ENCODE measurements at places on chromosomes 3 and 15. TPM values are rescaled to one million over a fixed set of nuclear protein-coding genes. Genes with fewer than 3 reads are reported as not detected.

Gene ADAMTS17
- 1.1 TPM for total RNA-seq

GRCh38 chr3:45858809-45859543 is 17.1 kb upstream of the LZTFL1 start:
- H3K4me3 ChIP-seq: no peak overlapping the region
- H3K27ac ChIP-seq: no peak overlapping the region
- no peak for DNase-seq
- peaks cover 61% of the 10 kb centered on the region for H3K27me3 ChIP-seq
- H3K36me3 ChIP-seq: peaks cover 6% of the 10 kb centered on the region

DNA sequence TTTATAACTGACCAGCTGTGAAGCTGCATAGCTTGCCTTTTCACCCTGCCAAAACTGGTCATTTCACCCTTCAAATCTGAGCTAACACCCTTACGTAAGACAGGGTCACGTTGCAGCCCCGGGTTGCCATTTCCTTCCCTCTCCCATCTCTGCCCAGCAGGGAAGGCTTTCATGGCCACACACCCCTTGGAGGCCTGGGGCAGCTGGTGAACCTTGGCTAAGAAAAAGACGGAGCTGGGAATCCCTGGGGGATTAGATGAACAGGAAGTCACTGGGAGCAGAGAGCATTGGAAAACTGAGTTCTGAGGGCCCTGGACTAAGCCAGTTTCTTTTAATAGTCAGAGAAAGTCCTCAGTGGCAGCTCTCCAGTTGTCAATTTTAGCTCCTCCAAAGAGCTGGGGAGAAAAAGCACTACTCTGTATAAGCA is 67.8 kb downstream of the TTC23 start:
- no peak for DNase-seq
- H3K27me3 ChIP-seq: no peaks in the 10 kb centered on the region
- no peaks in the 10 kb centered on the region for H3K36me3 ChIP-seq
- no peak overlapping the region for H3K4me3 ChIP-seq

- no peak overlapping the region for H3K4me3 ChIP-seq
- peaks cover 2% of the 10 kb centered on the region for H3K36me3 ChIP-seq
- H3K4me1 ChIP-seq: peaks cover 44% of the 10 kb centered on the region
- no peak for DNase-seq
- no peak overlapping the region for H3K27ac ChIP-seq
These were observed 374.9 kb downstream of the MCTP2 start for GRCh38 chr15:94606286-94606685.

Gene SCN11A
- not detected for total RNA-seq

DNA sequence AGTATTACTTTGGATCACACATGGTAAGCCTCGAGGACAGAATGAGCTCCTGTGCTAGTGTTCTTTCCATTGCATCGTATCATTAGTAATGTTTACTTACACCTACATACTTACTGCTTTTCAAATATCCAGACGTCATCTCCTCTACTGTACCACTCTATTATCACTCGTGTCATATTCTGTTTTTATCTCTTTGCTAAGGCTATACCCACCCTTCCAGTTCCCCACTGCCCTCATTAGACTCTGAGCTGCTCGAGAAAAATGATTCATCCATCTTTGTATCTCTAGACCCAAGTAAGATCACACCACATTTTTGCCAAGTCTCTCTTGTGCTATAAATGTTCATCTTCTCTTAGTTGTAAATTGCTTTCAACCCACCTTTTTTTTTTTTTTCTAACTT is 245.7 kb downstream of the TIGIT start:
- no peak for DNase-seq
- no peaks in the 10 kb centered on the region for H3K36me3 ChIP-seq
- H3K27me3 ChIP-seq: no peaks in the 10 kb centered on the region

GRCh38 chr3:80807577-80807976 is 953.9 kb downstream of the GBE1 start:
- no peaks in the 10 kb centered on the region for H3K27me3 ChIP-seq
- H3K36me3 ChIP-seq: no peaks in the 10 kb centered on the region
- no peak overlapping the region for H3K4me3 ChIP-seq
- DNase-seq: no peak
- no peaks in the 10 kb centered on the region for H3K4me1 ChIP-seq

Gene DUOXA1
- not detected for total RNA-seq

Gene RNF123
- total RNA-seq: 42.0 TPM

Gene GOLGA6A
- not detected for total RNA-seq

Gene SI
- total RNA-seq: not detected

Gene CELF6
- 0.21 TPM for total RNA-seq

Gene CCDC13
- total RNA-seq: 0.16 TPM

- H3K4me1 ChIP-seq: peaks cover 23% of the 10 kb centered on the region
- H3K27ac ChIP-seq: no peak overlapping the region
- H3K4me3 ChIP-seq: no peak overlapping the region
- peaks cover 1% of the 10 kb centered on the region for H3K36me3 ChIP-seq
- H3K27me3 ChIP-seq: no peaks in the 10 kb centered on the region
- DNase-seq: no peak
These were observed 71.6 kb downstream of the FEM1B start for GRCh38 chr15:68349151-68349550.

Gene PARP9
- 45.7 TPM for total RNA-seq

Gene TMEM45A
- 0.26 TPM for total RNA-seq

GRCh38 chr3:124837065-124837464 is 50.1 kb downstream of the ITGB5 start:
- H3K27ac ChIP-seq: no peak overlapping the region
- H3K27me3 ChIP-seq: peaks cover 48% of the 10 kb centered on the region
- no peak for DNase-seq
- H3K36me3 ChIP-seq: no peaks in the 10 kb centered on the region
- peaks cover 9% of the 10 kb centered on the region for H3K4me1 ChIP-seq

DNA sequence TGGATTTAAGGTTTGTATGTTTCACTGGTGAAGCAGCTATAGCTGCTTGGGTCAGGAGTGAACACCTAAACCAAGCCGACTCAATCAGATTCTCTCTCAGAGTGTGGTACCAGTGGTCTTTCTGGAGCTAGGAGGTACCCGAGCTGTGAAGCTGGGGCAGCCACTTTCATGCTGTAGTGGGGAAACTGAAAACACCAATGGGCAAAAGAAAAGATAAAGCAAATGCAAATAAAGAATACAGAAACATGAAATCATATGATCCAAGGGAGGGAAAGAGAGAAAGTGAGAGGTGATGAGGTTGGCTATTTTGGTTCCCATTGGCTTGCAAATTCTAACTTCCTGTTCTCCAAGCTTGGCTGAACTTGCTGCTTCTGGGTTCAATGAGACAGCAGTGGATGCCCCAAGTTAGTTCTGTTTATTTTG is 212.3 kb upstream of the CFAP20DC start:
- DNase-seq: no peak
- peaks cover 2% of the 10 kb centered on the region for H3K36me3 ChIP-seq
- H3K27ac ChIP-seq: no peak overlapping the region
- H3K4me1 ChIP-seq: peaks cover 2% of the 10 kb centered on the region

DNA sequence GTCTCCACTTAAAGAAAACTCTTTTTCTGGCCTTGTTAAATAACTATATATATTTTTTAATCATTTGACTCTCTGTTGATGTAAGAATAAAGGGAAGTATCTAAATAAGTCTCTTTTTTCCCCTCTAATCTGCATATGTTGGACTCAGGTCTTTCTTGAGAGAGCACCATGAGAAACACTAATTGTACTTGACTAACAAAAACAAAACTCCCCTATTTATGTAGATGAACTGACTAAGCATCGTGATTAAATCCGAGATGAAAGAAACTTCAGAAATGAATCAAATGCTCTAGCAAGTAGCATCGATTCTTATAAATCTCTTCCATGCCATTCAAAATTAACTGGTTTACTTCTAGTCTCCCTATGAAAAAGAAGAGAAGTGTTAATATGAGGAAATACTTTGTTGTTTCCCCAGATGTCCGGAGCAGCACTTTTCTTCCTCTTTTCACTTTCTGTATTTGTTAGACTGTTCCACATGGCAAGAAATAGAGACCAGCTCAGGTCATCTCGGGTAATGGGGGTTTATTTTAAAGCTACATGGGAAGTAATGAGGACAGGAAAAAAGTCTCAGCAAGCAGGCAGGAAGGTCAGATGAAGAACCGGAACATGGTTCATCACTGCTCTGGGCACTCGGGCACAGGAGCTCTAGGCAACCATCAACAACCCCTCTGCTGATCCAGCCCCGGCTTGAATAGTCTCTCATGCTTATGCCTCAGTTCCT is 288.3 kb downstream of the CNTN6 start:
- no peaks in the 10 kb centered on the region for H3K4me1 ChIP-seq
- H3K27me3 ChIP-seq: no peaks in the 10 kb centered on the region
- H3K4me3 ChIP-seq: no peak overlapping the region
- H3K36me3 ChIP-seq: no peaks in the 10 kb centered on the region
- DNase-seq: no peak

DNA sequence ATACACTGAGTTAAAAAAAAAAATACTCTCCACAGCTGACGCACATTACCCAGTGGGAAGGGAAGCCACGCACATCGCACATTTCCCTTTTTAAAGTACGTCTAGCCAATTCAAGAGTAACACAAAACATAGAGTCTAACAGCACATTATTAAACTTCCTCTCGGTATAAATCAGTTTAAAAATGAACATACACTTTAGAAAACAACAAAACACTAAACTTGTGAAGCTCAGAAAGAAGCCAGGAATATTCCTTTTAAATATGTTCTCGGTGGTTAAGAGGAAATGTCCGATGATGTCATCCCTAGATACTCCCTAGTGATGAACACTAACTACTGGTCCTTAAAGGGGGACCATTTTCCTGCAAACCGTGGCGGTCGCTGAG is 721 bp downstream of the MYEF2 start:
- DNase-seq: peak; percentile 59
- H3K4me1 ChIP-seq: peaks cover 19% of the 10 kb centered on the region
- H3K36me3 ChIP-seq: peaks cover 16% of the 10 kb centered on the region
- H3K4me3 ChIP-seq: peak overlapping the region; percentile 87
- H3K27ac ChIP-seq: peak overlapping the region; percentile 92

DNA sequence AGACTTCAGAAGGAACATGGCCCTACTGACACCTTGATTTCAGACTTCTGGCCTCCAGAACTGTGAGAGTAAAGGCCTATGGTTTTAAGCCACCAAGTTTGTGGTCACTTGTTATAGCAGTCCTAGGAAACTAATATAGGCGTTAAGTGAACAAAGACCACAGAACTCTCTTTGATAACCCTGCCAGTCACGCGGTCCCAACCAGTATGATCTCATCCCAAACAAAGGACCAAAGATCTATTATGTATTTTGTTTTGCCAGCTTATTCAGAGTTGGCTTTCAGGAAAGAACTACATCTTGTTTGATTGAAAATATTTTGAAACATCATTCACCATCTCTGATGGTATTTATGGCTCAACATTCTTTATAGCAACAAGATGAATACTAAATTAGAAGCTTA is 294.4 kb upstream of the SLCO3A1 start:
- no peak for DNase-seq
- H3K27ac ChIP-seq: no peak overlapping the region
- H3K4me1 ChIP-seq: no peaks in the 10 kb centered on the region
- H3K36me3 ChIP-seq: no peaks in the 10 kb centered on the region
- no peak overlapping the region for H3K4me3 ChIP-seq
- H3K27me3 ChIP-seq: peaks cover 7% of the 10 kb centered on the region

DNA sequence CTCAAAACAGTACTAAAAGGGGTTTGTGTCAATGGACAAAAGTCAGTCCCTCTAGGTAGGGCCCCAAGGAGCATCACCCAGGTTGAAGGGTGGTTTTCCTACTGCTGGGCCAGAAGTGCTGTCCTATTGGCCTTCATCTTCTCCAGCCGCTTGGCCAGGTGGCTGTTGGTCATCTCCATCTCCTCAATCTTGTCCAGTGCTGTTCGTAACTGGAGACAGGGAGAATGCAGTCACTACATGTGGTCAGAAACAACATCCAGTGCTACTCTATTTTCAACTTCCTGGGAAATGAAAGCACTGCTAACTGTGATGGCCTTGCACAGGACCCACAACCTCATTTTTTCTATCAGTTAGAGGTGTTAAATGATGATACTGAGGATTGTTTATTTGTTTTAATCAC is 60.4 kb downstream of the MLH1 start:
- no peaks in the 10 kb centered on the region for H3K27me3 ChIP-seq
- peak overlapping the region; percentile 31 for H3K27ac ChIP-seq
- peaks cover 50% of the 10 kb centered on the region for H3K36me3 ChIP-seq
- peaks cover 13% of the 10 kb centered on the region for H3K4me1 ChIP-seq
- H3K4me3 ChIP-seq: no peak overlapping the region

DNA sequence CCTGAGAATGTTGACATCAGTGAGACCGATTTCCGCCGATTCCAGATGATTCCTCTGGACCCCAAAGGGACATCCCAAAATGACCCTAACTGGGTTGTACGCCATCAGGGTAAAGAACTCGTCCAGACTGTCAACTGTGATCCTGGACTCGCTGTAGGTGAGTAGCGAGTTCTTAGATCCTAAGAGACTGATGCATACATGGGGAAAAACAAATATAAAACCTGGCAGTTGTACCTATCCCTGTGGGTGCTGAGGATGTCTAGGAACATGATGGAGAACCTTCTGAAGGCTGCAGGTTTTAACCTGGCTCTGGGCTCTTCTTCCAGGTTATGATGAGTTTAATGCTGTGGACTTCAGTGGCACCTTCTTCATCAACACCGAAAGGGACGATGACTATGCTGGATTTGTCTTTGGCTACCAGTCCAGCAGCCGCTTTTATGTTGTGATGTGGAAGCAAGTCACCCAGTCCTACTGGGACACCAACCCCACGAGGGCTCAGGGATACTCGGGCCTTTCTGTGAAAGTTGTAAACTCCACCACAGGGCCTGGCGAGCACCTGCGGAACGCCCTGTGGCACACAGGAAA is 12.3 kb downstream of the THBS1 start:
- DNase-seq: peak; percentile 47
- H3K36me3 ChIP-seq: peaks cover 8% of the 10 kb centered on the region
- H3K27ac ChIP-seq: no peak overlapping the region
- peaks cover 5% of the 10 kb centered on the region for H3K27me3 ChIP-seq
- no peak overlapping the region for H3K4me3 ChIP-seq

Gene EPHB3
- not detected for total RNA-seq

Gene OR5H14
- total RNA-seq: not detected

GRCh38 chr3:14096742-14097141 is 27.9 kb downstream of the CHCHD4 start:
- H3K4me3 ChIP-seq: no peak overlapping the region
- H3K36me3 ChIP-seq: no peaks in the 10 kb centered on the region
- H3K27me3 ChIP-seq: peaks cover 13% of the 10 kb centered on the region
- H3K4me1 ChIP-seq: no peaks in the 10 kb centered on the region

DNA sequence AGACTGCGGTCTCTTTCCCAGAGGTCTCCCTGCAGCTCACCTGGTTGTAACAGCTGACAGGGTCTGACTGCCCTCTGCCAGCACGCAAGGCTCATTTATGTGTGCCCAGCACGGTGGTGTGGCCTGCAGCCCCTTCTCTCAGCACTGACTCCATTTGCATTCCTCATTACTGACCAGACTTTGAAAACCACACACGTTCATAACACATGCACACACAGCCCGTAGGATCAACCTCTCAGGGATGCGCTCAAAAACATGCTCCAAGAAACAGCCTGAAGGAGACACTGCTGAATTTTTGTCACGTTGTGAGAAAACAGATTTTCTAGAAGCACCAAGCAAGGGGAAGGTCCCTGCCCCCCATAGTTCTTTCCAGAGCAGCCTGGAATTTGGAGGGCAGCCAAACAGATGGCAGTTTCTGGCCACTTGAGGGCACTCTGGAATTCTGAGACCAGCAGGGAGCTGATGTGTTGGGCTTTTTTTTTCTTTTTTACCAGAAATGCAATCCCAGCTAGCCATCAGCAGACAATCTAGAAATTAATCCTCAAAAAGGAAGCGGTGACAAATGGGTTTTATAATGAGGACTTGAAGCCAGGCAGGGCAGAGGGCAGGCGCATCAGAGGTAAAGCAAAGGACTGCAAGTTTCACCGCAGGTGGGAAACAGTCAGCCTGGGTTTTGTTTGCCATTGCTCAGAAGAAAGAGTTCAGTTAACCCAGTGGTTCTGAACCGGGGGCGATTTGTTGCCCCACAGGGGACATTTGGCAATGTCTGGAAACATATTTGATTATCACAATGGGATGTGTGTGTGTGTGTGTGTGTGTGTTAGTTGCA is 170.5 kb upstream of the PROK2 start:
- no peaks in the 10 kb centered on the region for H3K36me3 ChIP-seq
- peak; percentile 65 for DNase-seq
- H3K4me3 ChIP-seq: no peak overlapping the region
- H3K27ac ChIP-seq: peak overlapping the region; percentile 39
